NCI-H446 (cell line): ENCODE measurements at places on chromosomes 7 and 10.
A peak's percentile ranks its signal among the peaks of the same experiment; 100 is the strongest.

GRCh38 chr10:79245539-79246208 lies 101.6 kb upstream of the PPIF start:
- DNase-seq: peak; percentile 37

GRCh38 chr10:132810141-132810806 lies 24.3 kb upstream of the NKX6-2 start:
- DNase-seq: no peak

GRCh38 chr7:149850007-149850594 lies 11.9 kb downstream of the ZNF862 start:
- DNase-seq: no peak

- peak; percentile 72 for DNase-seq
These were observed 845.0 kb downstream of the CNTNAP2 start for GRCh38 chr7:146961617-146962016.

- DNase-seq: no peak
These were observed 722 bp downstream of the AGR2 start for GRCh38 chr7:16803881-16804673.

- no peak for DNase-seq
These were observed 127.7 kb downstream of the SMURF1 start for GRCh38 chr7:99016196-99016595.

GRCh38 chr7:40538281-40538680 lies 403.5 kb downstream of the SUGCT start:
- DNase-seq: no peak

GRCh38 chr10:82020999-82021398 lies 146.0 kb downstream of the NRG3 start:
- no peak for DNase-seq

DNA sequence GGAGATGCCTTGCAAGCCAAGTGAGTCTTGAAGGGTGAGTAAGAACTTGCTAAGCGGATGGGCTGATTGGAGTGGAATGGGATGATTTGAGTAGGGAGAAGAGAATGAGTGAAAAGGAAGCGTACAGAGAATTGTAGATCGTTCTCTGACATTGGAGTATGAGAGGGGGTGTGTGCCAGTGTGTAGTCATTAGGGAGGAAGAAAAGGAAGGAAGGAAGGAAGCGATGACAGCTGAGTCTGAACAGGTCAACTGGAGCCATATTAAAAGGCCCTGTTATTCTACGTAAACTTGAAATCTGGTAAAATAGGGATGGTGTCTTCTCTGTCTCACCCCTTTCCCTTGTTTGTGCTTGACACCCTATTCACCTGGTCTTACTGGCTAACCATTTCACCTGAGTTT lies 55.1 kb downstream of the SLK start:
- DNase-seq: no peak

DNA sequence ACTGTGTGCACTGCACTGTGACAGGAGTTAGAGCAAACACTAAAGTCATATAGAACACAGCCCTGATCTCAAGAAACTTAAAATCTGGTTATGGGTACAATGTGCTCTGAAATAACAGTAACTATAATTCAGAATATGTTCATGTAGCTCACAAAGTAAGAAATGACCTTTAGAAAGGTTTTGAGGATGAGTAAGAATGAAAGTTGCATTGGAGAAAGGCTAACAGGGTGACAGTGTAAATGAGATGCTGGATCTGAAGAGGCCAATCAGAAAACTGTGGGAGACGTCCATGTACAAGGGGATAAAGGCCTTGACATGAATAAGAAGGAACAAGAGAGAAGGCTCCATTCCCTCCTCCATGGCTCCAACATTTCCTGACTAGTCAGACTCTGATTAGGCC lies 124.7 kb downstream of the GRM3 start:
- no peak for DNase-seq

GRCh38 chr7:50649259-50649885 lies 84.2 kb upstream of the DDC start:
- no peak for DNase-seq

- no peak for DNase-seq
These were observed 256.3 kb upstream of the CSTF2T start for GRCh38 chr10:51955696-51956095.

DNA sequence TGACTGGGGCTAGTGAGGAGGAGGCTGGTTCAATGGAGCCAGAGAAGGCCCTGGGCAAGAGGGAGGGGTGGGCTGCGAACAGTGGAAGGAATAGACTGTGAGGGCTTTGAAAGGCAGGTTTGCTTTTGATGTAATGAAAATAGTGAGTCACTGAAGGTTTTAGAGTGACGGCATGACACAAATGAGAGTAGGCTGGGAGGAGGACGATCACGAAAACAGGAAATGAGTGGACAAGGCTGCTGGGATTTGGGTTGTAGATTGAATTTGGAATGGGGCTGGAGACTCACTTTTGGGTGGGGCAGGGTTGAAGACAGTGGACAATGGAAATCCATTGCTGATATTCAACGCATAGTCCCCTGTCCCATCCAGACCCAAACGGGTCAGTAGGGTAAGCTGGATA lies 139.6 kb downstream of the CDH23 start:
- DNase-seq: no peak

GRCh38 chr10:90007226-90007625 lies 305.8 kb downstream of the KIF20B start:
- no peak for DNase-seq

DNA sequence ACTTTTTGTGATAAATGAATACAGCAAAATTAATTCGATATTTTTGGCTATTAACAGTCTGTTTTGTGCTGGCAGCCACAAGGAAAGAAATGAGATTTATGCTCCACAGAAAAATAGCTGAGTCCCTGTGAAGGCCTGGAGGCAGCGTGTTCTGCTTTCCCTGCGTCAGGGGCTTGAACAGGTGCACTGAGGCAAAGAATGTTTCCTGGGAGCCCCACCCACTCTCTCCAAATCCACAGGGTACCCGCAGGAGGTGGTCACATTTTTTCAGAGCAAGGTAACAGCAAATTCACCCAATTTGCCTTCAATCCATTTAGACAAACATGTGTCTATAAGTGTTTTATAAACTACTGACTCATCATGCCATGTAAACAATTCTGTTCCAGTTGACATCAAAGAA lies 308.1 kb downstream of the TCERG1L start:
- DNase-seq: no peak

DNA sequence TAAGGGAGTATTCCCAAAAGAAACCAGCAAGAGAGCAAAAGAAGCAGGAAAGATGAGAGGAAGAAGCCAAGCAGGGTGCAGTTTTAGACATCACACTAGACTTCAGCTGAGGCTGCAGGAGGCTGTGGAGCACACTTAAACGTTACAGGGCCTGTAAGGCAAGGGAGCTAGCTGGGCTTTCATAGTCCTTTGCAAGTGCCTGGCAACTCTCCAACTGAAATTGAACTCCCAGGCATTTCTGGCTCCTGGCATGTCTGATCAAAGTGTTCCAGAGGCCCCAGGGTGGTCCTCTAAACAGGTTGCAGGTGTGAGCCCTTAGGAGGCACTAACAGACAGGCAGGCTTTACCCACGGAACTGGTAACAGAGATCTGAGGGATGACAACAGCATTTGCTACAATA lies 750.2 kb downstream of the XPNPEP1 start:
- DNase-seq: no peak

DNA sequence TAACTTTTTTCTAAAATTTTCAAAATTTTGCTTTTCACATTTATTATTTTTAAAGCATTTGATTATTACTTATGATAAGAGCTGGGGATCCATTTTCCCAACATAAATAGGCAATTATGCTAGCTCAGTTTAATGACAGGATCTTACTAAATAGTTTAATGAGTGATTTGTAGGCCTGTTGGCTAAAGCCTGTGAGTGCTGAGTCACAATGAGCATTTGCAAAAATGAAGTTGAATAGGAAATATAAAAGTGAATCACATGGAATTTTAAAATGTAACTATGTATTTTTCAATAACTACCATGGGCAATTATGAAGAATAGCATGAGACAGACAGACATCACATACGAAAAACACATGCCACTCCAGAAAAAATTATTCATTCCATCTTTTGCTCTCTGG lies 45.1 kb upstream of the ZPBP start:
- DNase-seq: no peak

GRCh38 chr10:58152673-58153263 lies 114.9 kb downstream of the IPMK start:
- peak; percentile 48 for DNase-seq

- DNase-seq: no peak
These were observed 51.4 kb downstream of the CAMK2B start for GRCh38 chr7:44273681-44274622.

- DNase-seq: no peak
These were observed 19.6 kb downstream of the ASAH2 start for GRCh38 chr10:50231515-50232260.

DNA sequence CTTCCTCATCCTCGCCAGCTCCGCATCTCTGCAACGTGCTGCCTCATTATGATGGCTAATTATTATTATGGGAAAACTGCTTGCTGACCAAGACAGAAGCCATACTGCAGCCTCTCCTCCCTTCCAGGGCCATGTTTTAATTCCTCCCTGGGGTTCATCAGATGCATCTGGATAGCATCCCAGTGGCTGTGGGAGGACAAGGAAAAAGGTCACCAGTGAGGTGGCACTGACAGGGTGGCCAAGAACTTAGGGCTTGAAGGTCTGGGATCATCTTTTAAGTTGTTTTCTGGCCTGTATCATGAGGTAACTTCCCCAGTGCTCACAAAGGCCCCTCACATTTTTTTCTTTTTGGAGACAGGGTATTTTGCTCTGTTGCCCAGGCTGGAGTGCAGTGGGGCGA lies 39.6 kb downstream of the KCNH2 start:
- no peak for DNase-seq

DNA sequence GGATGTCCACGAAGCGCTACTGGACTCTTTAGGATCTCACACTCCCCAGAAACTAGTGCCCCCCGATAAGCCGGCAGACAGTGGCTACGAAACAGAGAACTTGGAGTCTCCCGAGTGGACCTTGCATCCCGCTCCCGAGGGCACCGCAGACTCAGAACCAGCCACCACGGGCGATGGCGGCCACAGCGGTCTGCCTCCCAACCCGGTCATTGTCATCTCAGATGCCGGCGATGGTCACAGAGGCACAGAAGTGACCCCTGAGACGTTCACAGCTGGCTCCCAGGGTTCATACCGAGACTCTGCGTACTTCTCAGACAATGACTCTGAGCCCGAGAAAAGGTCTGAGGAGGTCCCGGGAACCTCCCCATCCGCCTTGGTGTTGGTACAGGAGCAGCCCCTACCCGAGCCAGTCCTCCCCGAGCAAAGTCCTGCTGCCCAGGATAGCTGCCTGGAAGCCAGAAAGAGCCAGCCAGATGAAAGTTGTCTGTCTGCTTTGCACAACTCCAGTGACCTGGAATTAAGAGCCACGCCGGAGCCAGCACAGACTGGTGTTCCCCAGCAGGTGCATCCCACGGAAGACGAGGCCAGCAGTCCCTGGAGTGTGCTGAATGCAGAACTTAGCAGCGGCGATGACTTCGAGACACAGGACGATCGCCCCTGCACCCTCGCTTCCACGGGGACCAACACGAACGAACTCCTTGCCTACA lies 17.6 kb upstream of the BHLHA15 start:
- no peak for DNase-seq

DNA sequence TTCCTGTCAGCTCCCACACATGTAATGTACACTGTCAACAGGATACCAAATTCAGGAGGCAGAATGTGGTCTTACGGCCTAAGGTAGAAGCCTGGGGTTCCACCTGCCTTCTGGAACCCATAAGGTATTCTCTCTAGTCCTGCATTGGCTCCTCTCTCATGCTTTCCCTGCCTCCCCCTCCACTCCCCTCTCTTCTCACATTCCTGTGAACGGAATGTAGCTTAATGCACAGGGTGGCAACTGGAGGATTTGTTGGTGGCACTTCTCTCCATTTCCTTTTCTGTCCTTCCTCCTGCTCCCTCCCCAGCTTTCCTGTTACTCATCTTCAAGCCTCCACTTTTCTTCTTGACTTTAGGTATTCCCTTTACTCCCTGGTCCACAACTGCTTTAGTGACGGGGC lies 11.5 kb upstream of the FLNC start:
- DNase-seq: no peak

GRCh38 chr10:60877777-60878120 lies 66.2 kb downstream of the RHOBTB1 start:
- DNase-seq: no peak

- DNase-seq: no peak
These were observed 13.1 kb downstream of the LSM5 start for GRCh38 chr7:32476816-32477648.

- peak; percentile 16 for DNase-seq
These were observed 287.5 kb upstream of the PODXL start for GRCh38 chr7:131843898-131844331.

DNA sequence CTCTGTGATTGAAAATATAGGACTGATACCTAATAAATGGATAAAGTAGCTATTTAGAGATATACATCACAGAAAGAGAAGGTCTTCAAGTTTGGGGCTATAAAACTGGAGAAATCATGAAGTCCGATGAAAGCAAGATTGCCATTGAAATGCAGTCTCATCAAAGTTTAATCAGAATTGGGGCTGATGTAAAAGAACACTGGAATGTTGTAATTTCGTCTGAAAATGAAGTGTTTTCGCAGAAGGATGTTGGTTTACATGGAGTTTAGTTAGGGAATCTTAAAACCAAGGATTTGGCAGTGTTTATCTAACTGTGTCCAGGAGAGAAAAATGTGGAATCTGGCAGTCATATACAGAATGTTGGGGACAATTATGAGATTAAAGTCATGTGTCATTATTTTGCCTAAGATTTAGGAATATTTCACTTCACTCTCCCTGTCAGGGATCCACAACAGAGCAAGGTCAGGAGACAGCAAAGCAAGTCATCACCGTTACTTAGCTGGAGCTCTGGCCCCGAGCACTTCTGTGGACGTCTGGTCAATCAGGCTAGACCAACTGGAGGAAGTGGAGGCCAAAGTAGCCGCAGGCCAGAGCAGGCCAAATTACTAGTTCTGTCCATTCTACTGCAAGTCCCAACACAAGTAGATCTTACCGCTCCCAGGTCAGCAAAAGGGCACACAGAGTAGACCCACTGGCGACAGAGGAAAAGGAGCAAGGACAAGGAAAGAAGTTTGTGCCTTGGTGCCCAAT lies 37.0 kb downstream of the EPDR1 start:
- DNase-seq: no peak

GRCh38 chr7:18357691-18358090 lies 137.9 kb upstream of the HDAC9 start:
- DNase-seq: no peak

DNA sequence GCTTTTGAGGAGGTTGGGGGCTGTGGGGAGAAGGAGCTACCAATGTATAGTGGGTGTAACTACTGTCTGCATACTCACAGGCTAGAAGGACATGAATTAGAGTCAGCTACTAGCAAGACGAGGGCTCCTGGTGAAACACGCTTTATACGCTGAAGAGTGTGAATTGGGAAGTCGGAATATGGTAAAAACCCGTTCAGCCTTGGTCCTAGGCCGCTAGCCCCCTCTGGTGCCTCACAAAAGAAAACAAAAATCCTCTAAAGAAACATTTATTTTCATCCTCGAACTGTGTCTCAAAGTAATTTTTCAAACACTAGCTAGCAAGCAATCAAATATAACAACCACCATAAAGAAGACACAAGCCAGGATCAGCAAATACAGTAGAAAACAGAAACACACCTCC lies 338.1 kb upstream of the SEMA3C start:
- no peak for DNase-seq

DNA sequence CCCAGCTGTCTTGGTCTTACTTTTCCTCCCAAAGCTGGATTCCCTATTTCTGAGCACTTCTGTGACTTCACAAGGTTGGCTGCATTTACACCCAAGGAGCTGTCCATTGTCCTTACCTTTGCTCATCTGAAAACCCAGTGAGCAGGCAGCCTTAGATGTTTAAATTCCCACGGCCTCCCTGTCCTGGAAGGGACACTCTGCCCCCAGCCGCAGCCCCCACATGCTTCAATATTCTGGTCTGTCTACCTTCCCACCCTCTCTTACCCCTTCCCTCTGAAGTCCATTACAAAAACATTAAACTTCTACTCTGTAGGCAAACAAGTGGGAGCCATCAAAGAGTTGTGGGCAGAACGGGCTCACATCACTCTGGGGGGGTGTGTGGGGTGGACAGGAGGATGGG lies 73.8 kb upstream of the EFCAB10 start:
- DNase-seq: no peak
